MV-4-11 (cell line): ENCODE measurements at places on chromosomes 16 and 17.

- no peak for DNase-seq
Measured at GRCh38 chr17:1119924-1120323, 59.9 kb downstream of the ABR start.

GRCh38 chr17:17937201-17937853, 34.9 kb downstream of the TOM1L2 start:
- DNase-seq, result no peak

GRCh38 chr17:65170839-65171238, 33.7 kb downstream of the RGS9 start:
- DNase-seq, result no peak

GRCh38 chr17:17058304-17058703, 16.0 kb downstream of the MPRIP start:
- DNase-seq, result no peak

GRCh38 chr17:44221862-44222111, 2.3 kb upstream of the UBTF start:
- no peak for DNase-seq
